PC-9 (cell line): ENCODE measurements at places on chromosomes 3 and 15. TPM values are rescaled to one million over a fixed set of nuclear protein-coding genes. Genes with fewer than 3 reads are reported as not detected.
A peak's percentile ranks its signal among the peaks of the same experiment; 100 is the strongest.

DNA sequence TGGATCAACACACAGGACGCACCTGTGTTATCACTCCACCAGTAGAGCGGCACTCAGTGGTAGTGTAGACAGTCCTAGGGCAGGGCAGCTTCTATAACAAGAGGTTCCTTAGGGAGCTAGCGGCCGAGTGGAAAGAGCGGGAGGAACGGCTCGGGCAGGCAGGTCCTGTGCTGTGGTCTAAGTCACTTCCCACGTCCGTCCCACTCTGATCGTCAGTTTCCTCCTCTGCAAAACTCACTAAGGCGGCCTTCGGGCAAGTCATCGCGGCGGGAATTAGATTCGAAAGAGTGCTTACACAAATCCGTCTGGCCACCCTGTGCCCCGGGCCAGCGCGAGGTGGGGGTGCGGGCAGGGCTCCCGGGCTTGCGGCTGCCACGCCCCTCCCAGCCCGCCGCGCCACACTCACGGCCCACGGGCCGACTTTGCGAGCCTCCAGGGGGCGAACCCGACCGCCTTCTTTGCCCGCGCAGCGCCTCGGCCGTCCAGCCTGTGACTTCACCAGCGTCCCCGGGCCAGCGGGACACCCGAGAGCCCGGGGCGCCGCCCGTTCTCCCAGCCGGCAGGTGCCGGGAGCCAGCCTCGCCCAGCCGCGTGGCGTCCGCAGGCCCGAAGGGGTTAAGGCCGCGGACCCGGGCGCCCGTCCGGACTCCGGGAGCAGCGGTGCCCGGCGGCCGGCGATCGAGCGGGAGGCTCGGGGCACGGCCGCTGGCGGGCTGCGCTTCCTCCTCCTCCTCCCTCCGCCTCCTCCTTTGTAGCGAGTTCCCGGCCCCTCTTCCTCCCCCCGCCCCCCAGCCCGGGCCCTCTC is 416 bp upstream of the CORO2B start:
- no peaks in the 10 kb centered on the region; the same call in 1 of the 2 replicates for H3K4me1 ChIP-seq
- peak; percentile 50 for DNase-seq
- no peaks in the 10 kb centered on the region for H3K36me3 ChIP-seq
- 0 out of 2 replicates have a peak overlapping the region, but pooled peaks have one; percentile 16 for H3K27ac ChIP-seq
- no peaks in the 10 kb centered on the region for H3K27me3 ChIP-seq
- peak overlapping the region; percentile 64 for H3K4me3 ChIP-seq

DNA sequence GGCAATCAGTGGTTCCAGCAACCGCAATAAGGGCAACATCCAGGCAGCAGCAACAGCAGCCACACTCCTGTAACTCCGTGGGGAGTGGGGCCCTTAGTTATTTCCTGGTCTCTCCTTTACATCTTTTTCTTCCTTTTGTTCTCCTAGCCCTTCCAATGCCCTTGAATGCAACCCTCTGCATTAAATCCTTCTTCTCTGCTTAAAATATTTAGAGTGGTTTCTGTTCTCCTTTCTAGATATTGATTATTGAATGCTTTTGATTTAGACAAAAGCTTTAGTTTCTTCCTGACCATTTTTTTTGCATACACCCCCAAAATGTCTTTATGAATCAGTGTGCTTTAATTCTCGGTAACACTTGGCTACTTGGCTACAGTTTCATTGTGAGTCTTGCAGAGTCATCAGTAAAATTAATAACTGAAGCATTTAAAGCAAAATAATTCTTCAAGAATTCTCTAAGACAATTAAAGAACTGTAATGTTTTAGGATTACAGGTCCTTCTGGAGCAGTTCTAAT is 586.1 kb downstream of the MECOM start:
- no peak for DNase-seq
- no peaks in the 10 kb centered on the region for H3K36me3 ChIP-seq
- no peaks in the 10 kb centered on the region for H3K27me3 ChIP-seq

GRCh38 chr3:138971766-138972320 is 24.8 kb downstream of the FOXL2NB start:
- DNase-seq, result no peak
- no peak overlapping the region for H3K27ac ChIP-seq
- no peaks in the 10 kb centered on the region for H3K27me3 ChIP-seq
- no peak overlapping the region for H3K4me3 ChIP-seq
- H3K4me1 ChIP-seq, result no peaks in the 10 kb centered on the region

- no peaks in the 10 kb centered on the region for H3K27me3 ChIP-seq
- no peak overlapping the region for H3K27ac ChIP-seq
- no peaks in the 10 kb centered on the region for H3K36me3 ChIP-seq
- H3K4me1 ChIP-seq, result peaks cover 7% of the 10 kb centered on the region; the same call in 1 of the 2 replicates
Measured at GRCh38 chr3:132210476-132211346, 106.5 kb upstream of the ACP3 start.

DNA sequence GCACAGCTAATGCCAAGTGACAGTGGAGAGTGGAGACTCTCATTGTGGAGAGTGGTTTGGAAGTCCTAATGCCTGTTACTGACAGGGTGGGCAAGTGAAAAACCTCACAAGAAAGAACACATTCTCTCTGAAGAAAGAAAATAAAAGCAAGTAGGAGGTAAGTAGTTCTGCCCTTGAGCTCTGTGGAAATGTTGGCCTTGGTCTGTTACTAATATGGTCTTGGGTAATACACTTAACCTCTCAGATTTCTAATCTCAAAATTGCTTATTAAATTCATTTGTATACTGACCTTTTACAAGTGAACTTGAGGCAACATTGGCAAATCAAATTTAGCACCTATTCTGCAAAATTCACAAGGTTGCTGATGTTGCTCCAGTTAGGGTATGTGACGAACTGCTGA is 291.6 kb upstream of the CBLB start:
- H3K27me3 ChIP-seq, result no peaks in the 10 kb centered on the region
- H3K36me3 ChIP-seq, result no peaks in the 10 kb centered on the region
- DNase-seq, result no peak
- no peak overlapping the region for H3K27ac ChIP-seq
- no peak overlapping the region for H3K4me3 ChIP-seq

DNA sequence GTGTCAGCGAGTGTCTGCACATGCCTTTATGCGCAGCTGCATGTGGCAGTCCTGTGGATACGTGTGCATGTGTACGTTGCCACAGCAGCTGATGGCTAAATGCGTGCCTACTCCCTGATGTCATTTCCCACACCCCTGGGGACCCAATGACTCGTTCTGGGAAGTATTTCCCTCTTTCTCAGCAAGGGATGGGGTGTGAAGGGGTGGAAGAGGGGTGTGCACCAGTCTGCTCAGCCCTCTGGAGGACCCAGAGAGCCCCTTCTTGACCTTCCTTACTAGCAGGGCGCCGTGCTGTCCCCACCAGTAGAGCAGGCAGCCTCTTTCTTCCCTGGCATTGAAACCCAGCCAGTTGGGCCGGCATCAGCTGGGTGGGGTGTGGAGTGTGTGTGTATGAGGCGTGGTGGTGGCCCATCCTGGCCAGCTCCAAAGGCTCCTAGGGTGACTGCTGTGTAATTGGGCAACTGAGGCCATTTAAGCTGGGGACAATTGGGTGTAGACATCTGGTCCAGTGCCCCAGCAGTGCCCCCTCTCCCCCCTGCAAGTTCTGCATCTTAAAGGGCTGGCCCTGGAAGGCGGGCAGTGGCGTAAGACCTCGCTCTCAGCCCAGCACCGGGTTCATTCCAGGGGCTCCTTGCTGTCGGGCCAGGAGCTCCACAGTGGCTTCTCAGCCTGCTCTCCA is 19.2 kb downstream of the SNX33 start:
- H3K4me1 ChIP-seq, result peaks cover 100% of the 10 kb centered on the region
- no peaks in the 10 kb centered on the region for H3K36me3 ChIP-seq
- H3K4me3 ChIP-seq, result no peak overlapping the region; the same call in 1 of the 2 replicates
- H3K27me3 ChIP-seq, result no peaks in the 10 kb centered on the region

GRCh38 chr15:88792342-88793282 is 10.6 kb upstream of the ACAN start:
- H3K27ac ChIP-seq, result no peak overlapping the region
- DNase-seq, result no peak
- H3K27me3 ChIP-seq, result peaks cover 65% of the 10 kb centered on the region
- H3K4me1 ChIP-seq, result no peaks in the 10 kb centered on the region
- H3K36me3 ChIP-seq, result no peaks in the 10 kb centered on the region

DNA sequence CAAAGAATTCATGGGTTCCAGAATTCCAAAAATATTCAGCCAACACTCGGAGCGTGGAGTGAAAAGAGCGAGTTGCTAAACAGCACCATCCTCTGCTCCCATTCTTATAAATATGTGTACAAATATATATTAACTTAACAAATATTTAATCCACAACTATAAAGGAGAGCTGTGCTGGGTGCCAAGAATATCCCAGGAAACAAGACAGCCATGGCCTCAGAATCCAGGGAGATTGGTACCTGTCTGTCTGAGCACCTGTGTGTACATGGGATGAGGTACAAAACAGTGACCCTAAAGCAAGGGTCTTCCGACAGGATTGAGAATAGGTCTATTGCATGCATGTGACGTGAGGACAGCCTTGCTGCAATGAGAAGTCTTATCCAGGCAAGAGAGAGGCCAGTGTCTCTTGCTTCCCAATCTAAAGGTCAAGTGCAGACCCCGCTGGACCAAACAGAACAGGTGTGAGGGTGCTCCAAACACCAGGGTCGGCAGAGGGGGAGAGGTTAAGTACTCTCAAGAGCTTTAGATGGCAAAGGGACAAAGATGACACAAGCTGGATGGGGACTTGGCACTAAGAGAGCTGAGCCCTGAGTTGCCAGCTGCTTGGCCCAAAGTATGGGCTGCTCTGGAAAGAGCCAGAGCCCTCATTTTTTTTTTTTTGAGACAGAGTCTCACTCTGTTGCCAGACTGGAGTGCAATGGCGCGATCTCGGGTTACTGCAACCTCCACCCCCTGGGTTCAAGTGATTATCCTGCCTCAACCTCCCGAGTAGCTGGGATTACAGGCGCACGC is 36.2 kb downstream of the HOMER2 start:
- H3K36me3 ChIP-seq, result no peaks in the 10 kb centered on the region
- H3K27me3 ChIP-seq, result peaks cover 3% of the 10 kb centered on the region; the same call in 1 of the 2 replicates
- H3K4me1 ChIP-seq, result no peaks in the 10 kb centered on the region
- no peak overlapping the region for H3K4me3 ChIP-seq
- no peak overlapping the region for H3K27ac ChIP-seq

GRCh38 chr3:122188737-122189136 is 5.3 kb downstream of the CASR start:
- H3K4me3 ChIP-seq, result no peak overlapping the region
- H3K36me3 ChIP-seq, result no peaks in the 10 kb centered on the region
- H3K27ac ChIP-seq, result no peak overlapping the region
- no peak for DNase-seq

GRCh38 chr3:193510154-193510553 is 44.5 kb downstream of the ATP13A4 start:
- no peak overlapping the region for H3K27ac ChIP-seq
- H3K4me1 ChIP-seq, result no peaks in the 10 kb centered on the region
- H3K4me3 ChIP-seq, result no peak overlapping the region
- no peaks in the 10 kb centered on the region for H3K36me3 ChIP-seq
- peaks cover 83% of the 10 kb centered on the region for H3K27me3 ChIP-seq

GOLGA6L10 gene
- total RNA-seq, result 2.2 and 2.3 TPM in 2 replicates

COL6A5 gene
- total RNA-seq, result not detected in 2 replicates

CCNDBP1 gene
- 44.0 and 50.2 TPM in 2 replicates for total RNA-seq

- no peak for DNase-seq
- H3K27me3 ChIP-seq, result no peaks in the 10 kb centered on the region
- no peaks in the 10 kb centered on the region for H3K4me1 ChIP-seq
- H3K36me3 ChIP-seq, result no peaks in the 10 kb centered on the region
Measured at GRCh38 chr3:178238179-178238578, 298.1 kb upstream of the KCNMB2 start.

GRCh38 chr15:85618956-85619491 is 175.7 kb downstream of the KLHL25 start:
- H3K36me3 ChIP-seq, result no peaks in the 10 kb centered on the region
- H3K27me3 ChIP-seq, result no peaks in the 10 kb centered on the region
- H3K27ac ChIP-seq, result no peak overlapping the region
- H3K4me1 ChIP-seq, result no peaks in the 10 kb centered on the region
- H3K4me3 ChIP-seq, result no peak overlapping the region
